CD4-positive, CD25-positive, alpha-beta regulatory T cell (primary cell): ENCODE measurements at places on chromosomes 7 and 10. TPM values are rescaled to one million over a fixed set of nuclear protein-coding genes. Genes with fewer than 3 reads are reported as not detected.

Gene HSPA12A
- total RNA-seq = 0.72 TPM

Gene CYP26C1
- total RNA-seq = not detected

Gene CFAP69
- total RNA-seq = not detected

Gene SLC13A1
- not detected for total RNA-seq

Gene KIF20B
- 42.8 TPM for total RNA-seq

Gene FAM107B
- 327 TPM for total RNA-seq

Gene COL13A1
- total RNA-seq = not detected

Gene ANTXRL
- not detected for total RNA-seq

Gene IGFBP1
- not detected for total RNA-seq

GRCh38 chr10:2456834-2457233 lies 610.5 kb upstream of the PFKP start:
- no peak overlapping the region for H3K4me3 ChIP-seq
- no peaks in the 10 kb centered on the region for H3K36me3 ChIP-seq
- H3K4me1 ChIP-seq = no peaks in the 10 kb centered on the region
- no peak for DNase-seq
- no peak overlapping the region for H3K27ac ChIP-seq
- no peaks in the 10 kb centered on the region for H3K27me3 ChIP-seq

DNA sequence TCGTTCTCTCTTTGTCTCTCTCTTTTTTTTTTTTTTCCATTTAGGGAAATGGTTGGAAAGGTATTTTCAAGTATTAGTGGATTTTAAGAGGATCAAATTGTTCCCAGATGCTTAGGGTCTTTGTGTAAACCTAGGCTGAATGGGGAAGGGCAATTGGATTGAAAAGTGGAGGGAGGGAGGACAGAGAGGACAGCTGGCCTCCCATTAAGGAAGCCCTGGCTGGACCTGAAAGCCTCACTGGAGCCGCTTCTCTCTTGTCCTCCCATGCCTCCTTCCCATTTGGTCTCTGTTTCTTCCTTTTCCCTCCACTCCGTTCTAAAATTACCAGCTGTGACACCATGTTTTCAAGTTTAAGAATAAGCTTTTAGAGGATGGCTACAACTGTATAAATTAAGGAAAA lies 104.1 kb downstream of the TACC2 start:
- no peak overlapping the region for H3K27ac ChIP-seq
- no peaks in the 10 kb centered on the region for H3K36me3 ChIP-seq
- no peaks in the 10 kb centered on the region for H3K4me1 ChIP-seq
- no peaks in the 10 kb centered on the region for H3K27me3 ChIP-seq

GRCh38 chr7:19024261-19024660 lies 93.2 kb downstream of the TWIST1 start:
- DNase-seq = no peak
- H3K4me3 ChIP-seq = no peak overlapping the region
- H3K4me1 ChIP-seq = no peaks in the 10 kb centered on the region
- H3K27me3 ChIP-seq = no peaks in the 10 kb centered on the region
- no peaks in the 10 kb centered on the region for H3K36me3 ChIP-seq

- DNase-seq = no peak
- H3K27me3 ChIP-seq = no peaks in the 10 kb centered on the region
- no peaks in the 10 kb centered on the region for H3K36me3 ChIP-seq
- peaks cover 35% of the 10 kb centered on the region for H3K4me1 ChIP-seq
Measured at GRCh38 chr7:39621784-39622411, 1.5 kb upstream of the RALA start.

DNA sequence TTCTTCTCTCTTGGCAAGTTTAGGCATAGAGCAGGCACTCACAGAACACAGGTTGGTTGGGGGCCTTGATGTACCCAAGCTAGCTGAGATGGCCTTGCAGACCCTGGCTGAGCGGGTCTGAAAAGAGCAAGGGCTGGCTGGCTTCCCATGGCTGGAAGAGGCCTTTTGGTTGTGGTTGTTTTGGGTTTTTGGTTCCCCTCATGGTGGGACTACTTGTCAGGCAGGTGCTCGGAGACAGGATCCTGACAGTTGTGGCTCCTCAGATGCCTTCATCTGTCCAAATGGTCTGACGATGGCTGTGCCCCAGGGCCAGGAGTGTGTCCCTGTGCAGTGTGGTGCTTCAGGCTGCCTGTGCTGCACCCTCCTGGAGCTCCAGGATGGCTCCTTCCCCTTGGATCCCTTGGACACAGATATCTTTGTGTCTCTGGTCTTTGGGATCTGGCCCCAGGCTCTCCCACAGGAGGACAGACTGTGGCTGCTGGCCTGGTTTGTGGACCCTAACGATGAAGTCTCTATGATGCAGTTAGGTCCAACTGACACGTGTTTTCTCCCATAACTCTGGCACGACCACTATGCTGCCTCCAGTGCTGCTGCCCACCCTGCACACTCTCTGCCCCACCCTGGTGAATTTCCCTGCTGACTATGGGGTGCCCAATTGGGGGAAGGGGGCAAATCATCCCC lies 321.5 kb upstream of the ZNF32 start:
- DNase-seq = no peak
- no peak overlapping the region for H3K27ac ChIP-seq
- no peaks in the 10 kb centered on the region for H3K4me1 ChIP-seq
- H3K27me3 ChIP-seq = peaks cover under 1% of the 10 kb centered on the region
- no peak overlapping the region for H3K4me3 ChIP-seq

GRCh38 chr10:79049931-79050895 lies 18.6 kb upstream of the ZMIZ1 start:
- peak overlapping the region; percentile 5 for H3K27ac ChIP-seq
- H3K4me1 ChIP-seq = peaks cover 46% of the 10 kb centered on the region
- no peak overlapping the region for H3K4me3 ChIP-seq
- no peak for DNase-seq

GRCh38 chr7:158278745-158279320 lies 308.8 kb downstream of the PTPRN2 start:
- H3K4me3 ChIP-seq = no peak overlapping the region
- no peaks in the 10 kb centered on the region for H3K27me3 ChIP-seq
- H3K27ac ChIP-seq = no peak overlapping the region
- no peak for DNase-seq

- peak overlapping the region; percentile 41 for H3K27ac ChIP-seq
- DNase-seq = no peak
- H3K36me3 ChIP-seq = no peaks in the 10 kb centered on the region
- peaks cover 17% of the 10 kb centered on the region for H3K4me1 ChIP-seq
- H3K4me3 ChIP-seq = peak overlapping the region; percentile 7
Measured at GRCh38 chr10:95784279-95784913, 28.4 kb downstream of the ENTPD1 start.

- no peaks in the 10 kb centered on the region for H3K27me3 ChIP-seq
- no peak for DNase-seq
- H3K4me1 ChIP-seq = no peaks in the 10 kb centered on the region
- no peaks in the 10 kb centered on the region for H3K36me3 ChIP-seq
- no peak overlapping the region for H3K27ac ChIP-seq
Measured at GRCh38 chr7:45689797-45690761, 115.9 kb downstream of the ADCY1 start.

GRCh38 chr10:74624501-74624900 lies 201.9 kb upstream of the KAT6B start:
- DNase-seq = no peak
- H3K27me3 ChIP-seq = no peaks in the 10 kb centered on the region
- H3K36me3 ChIP-seq = peaks cover 12% of the 10 kb centered on the region
